Activated effector memory CD4-positive, alpha-beta T cell treated with Interleukin-2 at 50 U/mL for 16 hours (primary cell): ENCODE measurements at places on chromosomes 3 and 15.

DNA sequence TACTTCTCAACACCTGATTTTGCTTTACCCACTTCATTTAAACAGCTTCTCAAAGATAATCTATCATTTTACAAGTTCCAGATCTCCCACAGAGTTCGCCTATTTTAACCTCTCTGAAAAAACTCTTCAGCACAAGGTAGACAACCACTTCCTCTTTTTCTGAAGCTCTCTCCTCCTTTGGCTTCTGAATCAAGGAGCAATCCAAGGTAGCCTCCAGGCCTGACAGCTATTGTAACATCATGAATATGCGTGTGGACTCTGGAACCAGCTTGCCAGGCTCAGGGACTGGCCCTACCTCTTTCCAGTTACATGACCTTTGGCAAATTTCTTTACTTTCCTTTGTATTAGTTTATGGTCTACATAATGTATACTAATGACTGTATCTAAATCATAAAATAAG lies 405.9 kb upstream of the ZNF385D start:
- DNase-seq: no peak

- no peak for DNase-seq
These were observed 2.7 kb downstream of the MECOM start for GRCh38 chr3:169660709-169661360.

- no peak for DNase-seq
These were observed 187.2 kb downstream of the SHQ1 start for GRCh38 chr3:72661115-72661457.

DNA sequence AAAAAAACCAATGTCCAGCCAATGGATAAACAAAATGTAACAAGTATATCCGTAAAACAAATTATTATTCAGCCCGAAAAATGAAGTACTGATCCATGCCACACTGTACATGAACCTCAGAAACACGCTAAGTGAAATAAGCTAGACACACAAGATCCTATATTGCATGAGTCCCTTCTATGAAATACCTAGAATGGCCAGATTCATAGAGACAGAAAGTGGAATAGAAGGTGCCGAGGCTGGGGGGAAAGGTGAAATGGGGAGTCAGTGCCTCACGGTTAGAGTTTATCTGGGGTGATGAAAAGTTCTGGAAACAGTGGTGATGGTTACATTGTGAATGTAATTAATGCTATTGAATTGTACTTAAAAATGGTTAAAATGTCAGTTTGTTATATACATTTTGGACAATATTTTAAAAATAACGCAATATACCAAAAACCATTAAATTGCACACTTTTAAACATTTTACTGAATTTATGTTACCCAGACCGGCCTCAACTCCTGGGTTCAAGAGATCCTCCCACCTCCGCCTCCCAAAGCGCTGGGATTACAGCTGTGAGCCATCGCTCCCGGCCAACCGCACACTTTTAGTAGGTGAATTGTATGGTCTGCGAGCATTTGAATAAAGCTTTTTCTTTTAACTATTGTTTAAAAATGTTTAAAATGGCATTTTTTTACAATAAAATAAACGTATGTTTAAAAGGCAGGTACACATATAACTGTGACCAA lies 2.1 kb downstream of the RNF168 start:
- no peak for DNase-seq

DNA sequence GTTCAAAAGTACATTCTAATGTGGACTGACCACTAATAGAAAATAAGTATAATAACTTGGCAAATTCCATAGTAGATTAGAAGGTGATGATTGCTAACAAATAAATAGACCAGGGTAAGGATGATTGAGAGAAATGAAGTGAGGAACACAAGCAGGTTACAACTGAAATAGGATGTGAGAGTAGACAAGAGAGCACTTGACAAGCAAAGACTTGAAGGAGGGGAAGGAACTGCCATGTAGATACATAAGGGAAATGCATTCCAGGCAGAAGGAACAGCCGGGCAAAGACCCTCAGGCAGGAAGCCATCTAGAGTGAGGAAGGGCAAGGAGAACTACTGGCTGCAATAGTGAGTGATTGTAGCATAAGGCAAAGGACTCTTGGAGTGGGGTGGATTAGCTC lies 5.0 kb downstream of the PLA1A start:
- no peak for DNase-seq
